Aorta (tissue), 5 donors: ENCODE measurements at places on chromosomes 7 and 10. TPM values are rescaled to one million over a fixed set of nuclear protein-coding genes. Genes with fewer than 3 reads are reported as not detected.

- no peak for DNase-seq
- no peak overlapping the region for H3K27ac ChIP-seq
These were observed 83.6 kb upstream of the LRRC4 start for GRCh38 chr7:128114806-128115205.

- no peak overlapping the region for H3K27ac ChIP-seq
- H3K27me3 ChIP-seq, result no peaks in the 10 kb centered on the region
- no peak overlapping the region for H3K4me3 ChIP-seq
- H3K4me1 ChIP-seq, result no peaks in the 10 kb centered on the region
- no peaks in the 10 kb centered on the region for H3K36me3 ChIP-seq
These were observed 20.4 kb upstream of the FIGNL1 start for GRCh38 chr7:50470250-50471163.

- H3K4me3 ChIP-seq, result no peak within 1 kb of the TSS
- H3K27ac ChIP-seq, result no peak within 1 kb of the TSS
- no peaks in the 10 kb centered on the region for H3K4me1 ChIP-seq
- DNase-seq, result no peak
These were observed at the start of gene CPA1 for GRCh38 chr7:130379921-130380860. CPA1 (plus strand) TSS chr7:130380494; CDS start chr7:130380521, 27 bp downstream.

The IFIT1B gene
- 0.87 TPM for total RNA-seq

The TMEM236 gene
- 1.7 TPM for total RNA-seq
